ENCODE measurements at places on chromosomes 12 and 14. TPM values are rescaled to one million over a fixed set of nuclear protein-coding genes. Genes with fewer than 3 reads are reported as not detected.

The WIF1 gene
- not detected for total RNA-seq

The HOXC9 gene
- not detected for total RNA-seq

The MYL6B gene
- 53.4 TPM for total RNA-seq

The SLC35F4 gene
- not detected for total RNA-seq

The RD3L gene
- total RNA-seq, result not detected

The ANO4 gene
- total RNA-seq, result 5.9 TPM

The PRB2 gene
- total RNA-seq, result not detected

The CLMN gene
- 59.4 TPM for total RNA-seq

The DPF3 gene
- total RNA-seq, result 0.11 TPM

The OR11G2 gene
- not detected for total RNA-seq

The GDF3 gene
- not detected for total RNA-seq

The ZFYVE1 gene
- total RNA-seq, result 25.8 TPM

The PZP gene
- not detected for total RNA-seq

The ART4 gene
- 86.0 TPM for total RNA-seq

The KRT72 gene
- not detected for total RNA-seq

The RDH16 gene
- 0.43 TPM for total RNA-seq

The OS9 gene
- total RNA-seq, result 214 TPM

The SIX6 gene
- total RNA-seq, result not detected

The RAB35 gene
- 21.2 TPM for total RNA-seq

The SYNE2 gene
- 51.6 TPM for total RNA-seq

The AQP2 gene
- not detected for total RNA-seq

Measured in placental epithelial cell (primary cell).